Activated naive CD8-positive, alpha-beta T cell treated with anti-CD3 and anti-CD28 coated beads for 36 hours (primary cell): ENCODE measurements at places on chromosomes 3 and 15. TPM values are rescaled to one million over a fixed set of nuclear protein-coding genes. Genes with fewer than 3 reads are reported as not detected.

DNA sequence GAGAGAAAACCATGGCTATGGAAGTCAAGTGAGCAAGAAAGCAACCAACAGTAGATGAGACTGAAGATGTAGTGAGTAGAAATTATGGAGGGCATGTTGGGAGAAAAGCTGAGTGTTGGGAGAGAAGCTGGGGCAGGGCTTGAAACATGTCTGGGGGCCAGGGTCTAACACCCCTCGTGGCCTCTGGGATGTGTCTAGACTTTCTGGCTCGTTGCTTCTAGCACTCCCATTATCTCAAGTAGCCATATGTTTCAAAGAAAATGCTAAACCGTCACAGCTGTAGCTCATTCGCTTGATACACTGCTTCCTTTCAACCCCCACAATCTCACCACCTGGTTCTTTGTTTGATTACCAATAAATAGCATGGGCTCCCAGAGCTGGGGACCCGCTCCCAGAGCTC, 83.8 kb upstream of the BCHE start:
- H3K4me1 ChIP-seq, result no peaks in the 10 kb centered on the region
- DNase-seq, result no peak
- no peak overlapping the region for H3K27ac ChIP-seq
- H3K36me3 ChIP-seq, result no peaks in the 10 kb centered on the region

- H3K27ac ChIP-seq, result no peak overlapping the region
- no peaks in the 10 kb centered on the region for H3K36me3 ChIP-seq
- H3K4me3 ChIP-seq, result no peak overlapping the region
- H3K27me3 ChIP-seq, result no peaks in the 10 kb centered on the region
- DNase-seq, result no peak
Observed at GRCh38 chr3:155412904-155413303, 119.4 kb upstream of the STRIT1 start.

DNA sequence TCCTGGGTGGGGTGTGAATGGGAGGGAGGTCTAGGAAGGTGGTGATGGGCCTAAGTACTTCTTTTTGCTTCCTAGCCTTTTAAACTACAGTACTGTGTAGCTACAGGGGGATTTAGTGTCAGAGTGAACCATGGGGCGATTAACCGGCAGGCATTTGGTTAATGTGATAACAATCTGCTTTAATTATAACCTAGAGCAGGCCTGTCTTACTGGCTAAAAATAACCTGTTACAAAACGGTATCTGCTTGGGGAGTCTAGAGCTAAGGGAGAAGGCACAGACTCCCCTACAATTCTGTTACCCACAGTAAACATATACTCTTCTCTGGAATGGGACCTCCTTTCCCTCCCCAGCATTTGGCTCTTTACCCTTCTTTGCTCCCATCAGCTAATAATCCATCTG, 85.4 kb downstream of the RBPMS2 start:
- H3K27me3 ChIP-seq, result no peaks in the 10 kb centered on the region
- H3K36me3 ChIP-seq, result peaks cover 6% of the 10 kb centered on the region
- no peak overlapping the region for H3K4me3 ChIP-seq
- no peak overlapping the region for H3K27ac ChIP-seq
- peaks cover 9% of the 10 kb centered on the region for H3K4me1 ChIP-seq

- H3K4me3 ChIP-seq, result no peak overlapping the region
- no peaks in the 10 kb centered on the region for H3K4me1 ChIP-seq
- H3K27ac ChIP-seq, result no peak overlapping the region
- H3K36me3 ChIP-seq, result no peaks in the 10 kb centered on the region
- no peak for DNase-seq
Observed at GRCh38 chr3:78701537-78701936, 1066.3 kb downstream of the ROBO1 start.

DNA sequence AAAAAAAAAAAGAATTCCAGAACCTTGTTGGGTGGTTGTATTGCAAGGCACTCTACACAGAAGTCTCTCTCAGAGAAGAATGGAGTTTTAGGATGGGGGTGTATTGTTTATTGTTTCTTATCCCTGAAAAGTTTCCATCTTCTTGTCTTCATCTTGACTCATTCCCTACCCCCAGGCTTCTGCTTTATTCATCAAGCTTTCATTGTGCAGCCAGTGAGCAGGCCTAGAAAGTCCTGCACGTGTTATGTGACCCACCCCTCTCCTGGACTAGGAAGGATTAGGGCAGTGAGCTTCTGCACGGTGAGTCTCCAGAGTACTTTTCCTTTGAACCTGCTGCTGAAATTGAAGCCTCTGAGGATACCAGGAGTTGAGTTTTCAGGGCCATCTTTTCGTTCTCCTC, 150.9 kb upstream of the IL12A start:
- H3K27ac ChIP-seq, result no peak overlapping the region
- no peak for DNase-seq
- H3K36me3 ChIP-seq, result no peaks in the 10 kb centered on the region
- H3K4me3 ChIP-seq, result no peak overlapping the region
- H3K27me3 ChIP-seq, result peaks cover 34% of the 10 kb centered on the region

DNA sequence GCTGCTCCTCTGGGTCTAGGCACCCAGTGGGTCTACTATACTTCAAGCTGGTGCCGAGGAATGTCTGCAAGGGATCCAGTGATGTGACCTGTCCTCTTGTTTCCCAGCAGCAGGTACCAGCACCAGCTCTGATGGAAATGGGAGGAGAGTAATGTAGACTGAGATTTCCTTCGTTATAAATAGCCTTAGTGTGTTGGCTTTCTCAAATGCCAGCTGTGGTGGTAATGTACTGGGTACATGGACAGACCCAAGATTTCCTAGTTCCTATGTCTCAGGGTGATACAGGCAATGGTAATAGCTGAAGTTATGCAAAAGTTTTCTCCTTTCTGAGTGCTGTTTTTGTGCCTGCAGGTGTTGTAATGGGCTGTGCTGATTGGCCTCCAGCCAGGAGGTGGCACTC, 33.0 kb upstream of the ABI3BP start:
- H3K4me1 ChIP-seq, result no peaks in the 10 kb centered on the region
- DNase-seq, result no peak
- peaks cover 26% of the 10 kb centered on the region for H3K27me3 ChIP-seq
- H3K36me3 ChIP-seq, result no peaks in the 10 kb centered on the region

DNA sequence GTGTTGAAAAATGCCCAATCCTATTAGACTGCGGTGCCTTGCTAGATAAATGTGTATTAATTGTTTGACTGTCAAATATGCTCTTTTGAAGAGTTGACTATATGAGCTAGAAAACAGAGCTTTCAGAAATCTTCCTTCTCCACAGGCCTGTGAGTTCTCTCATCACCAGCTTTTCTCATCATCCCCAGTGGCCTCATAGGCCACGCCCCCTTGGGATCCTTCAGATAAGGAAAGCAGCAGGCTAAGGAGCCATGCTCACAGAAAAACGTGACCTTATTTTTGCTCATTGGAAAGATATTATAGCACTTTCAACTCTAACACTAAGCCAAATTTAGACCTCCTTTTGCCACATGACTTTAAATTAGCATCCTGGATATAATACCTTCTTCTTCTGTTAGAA, 514.4 kb upstream of the ARRDC4 start:
- no peaks in the 10 kb centered on the region for H3K36me3 ChIP-seq
- no peaks in the 10 kb centered on the region for H3K4me1 ChIP-seq
- no peak overlapping the region for H3K4me3 ChIP-seq
- no peak for DNase-seq
- no peak overlapping the region for H3K27ac ChIP-seq
- no peaks in the 10 kb centered on the region for H3K27me3 ChIP-seq

- H3K4me1 ChIP-seq, result no peaks in the 10 kb centered on the region
- no peak overlapping the region for H3K27ac ChIP-seq
- no peaks in the 10 kb centered on the region for H3K36me3 ChIP-seq
- H3K4me3 ChIP-seq, result no peak overlapping the region
Observed at GRCh38 chr3:118476885-118477618, 557.6 kb downstream of the IGSF11 start.

DNA sequence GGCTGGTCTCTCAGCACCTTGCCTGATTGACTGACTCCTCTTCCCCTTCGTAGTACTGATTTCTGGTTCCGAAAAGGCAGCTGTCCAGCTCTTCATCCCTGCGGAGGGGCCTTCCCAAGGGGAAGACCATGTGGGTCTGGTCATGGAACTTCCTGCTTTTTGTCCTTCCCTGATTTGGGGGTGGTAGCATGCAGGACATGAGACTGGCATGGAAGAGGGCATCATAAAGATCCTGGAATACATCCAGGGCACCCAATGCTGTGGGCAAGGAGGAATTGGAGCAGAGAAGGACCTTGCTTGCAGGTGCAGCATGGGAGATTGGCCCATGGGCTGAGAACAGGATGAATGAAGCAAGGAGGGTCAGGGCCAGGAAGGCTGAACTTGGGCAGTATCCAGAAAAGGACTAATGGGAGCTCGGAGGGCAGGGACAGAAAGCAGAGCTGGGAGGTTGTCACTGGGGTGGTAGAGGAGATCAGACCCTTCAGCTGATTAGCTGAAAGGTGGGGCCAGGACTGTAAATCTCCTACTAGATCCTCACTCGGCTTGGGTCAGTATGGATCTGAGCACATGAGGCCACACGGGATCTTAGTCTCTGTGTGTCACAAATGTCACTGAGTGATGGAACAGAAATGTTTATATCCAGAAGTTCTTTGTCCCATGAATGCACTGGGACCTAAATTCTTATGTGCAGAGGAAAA, 59.5 kb downstream of the AMOTL2 start:
- no peak overlapping the region for H3K27ac ChIP-seq
- H3K36me3 ChIP-seq, result no peaks in the 10 kb centered on the region
- H3K4me1 ChIP-seq, result no peaks in the 10 kb centered on the region
- H3K27me3 ChIP-seq, result peaks cover 43% of the 10 kb centered on the region
- DNase-seq, result no peak

- no peak overlapping the region for H3K27ac ChIP-seq
- DNase-seq, result peak; percentile 40
- peaks cover 10% of the 10 kb centered on the region for H3K27me3 ChIP-seq
- H3K4me3 ChIP-seq, result peak overlapping the region; percentile 66
Observed at GRCh38 chr3:124834723-124835718, 52.1 kb downstream of the ITGB5 start.

GRCh38 chr15:67042551-67043142, 22.8 kb upstream of the SMAD3 start:
- no peak overlapping the region for H3K4me3 ChIP-seq
- peak overlapping the region; percentile 30 for H3K27ac ChIP-seq
- DNase-seq, result no peak
- peaks cover 36% of the 10 kb centered on the region for H3K4me1 ChIP-seq

- DNase-seq, result no peak
- no peaks in the 10 kb centered on the region for H3K4me1 ChIP-seq
- no peak overlapping the region for H3K27ac ChIP-seq
- peaks cover 22% of the 10 kb centered on the region for H3K36me3 ChIP-seq
Observed at GRCh38 chr3:195068084-195069080, 202.6 kb downstream of the XXYLT1 start.

DNA sequence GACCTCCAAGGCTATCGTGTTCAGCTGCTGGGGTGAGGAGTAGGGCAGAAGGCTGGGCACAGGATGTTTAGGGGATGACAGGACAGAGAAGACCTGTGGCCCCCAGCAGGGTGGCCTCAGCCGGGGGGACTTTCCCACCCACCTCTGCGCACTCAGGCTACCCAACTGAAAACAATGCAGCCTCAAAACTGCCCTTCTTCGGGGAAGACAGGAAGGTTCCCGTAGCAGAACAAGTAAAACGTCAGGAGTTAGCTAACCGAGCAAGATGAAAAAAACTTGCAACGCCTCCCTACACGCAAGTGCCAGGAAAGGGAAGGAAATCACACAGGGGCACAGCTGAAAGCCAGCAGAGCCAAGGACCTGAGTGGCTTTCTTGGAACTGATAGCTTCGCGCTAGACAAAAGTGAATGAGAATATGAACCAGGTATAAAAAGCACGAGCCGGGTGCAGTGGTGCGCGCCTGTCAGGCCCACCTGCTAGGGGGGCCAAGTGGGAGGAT, 38.4 kb upstream of the FURIN start:
- H3K27ac ChIP-seq, result peak overlapping the region; percentile 97
- H3K36me3 ChIP-seq, result no peaks in the 10 kb centered on the region
- H3K4me3 ChIP-seq, result peak overlapping the region; percentile 55
- H3K27me3 ChIP-seq, result no peaks in the 10 kb centered on the region
- peak; percentile 74 for DNase-seq
- H3K4me1 ChIP-seq, result peaks cover 37% of the 10 kb centered on the region

DNA sequence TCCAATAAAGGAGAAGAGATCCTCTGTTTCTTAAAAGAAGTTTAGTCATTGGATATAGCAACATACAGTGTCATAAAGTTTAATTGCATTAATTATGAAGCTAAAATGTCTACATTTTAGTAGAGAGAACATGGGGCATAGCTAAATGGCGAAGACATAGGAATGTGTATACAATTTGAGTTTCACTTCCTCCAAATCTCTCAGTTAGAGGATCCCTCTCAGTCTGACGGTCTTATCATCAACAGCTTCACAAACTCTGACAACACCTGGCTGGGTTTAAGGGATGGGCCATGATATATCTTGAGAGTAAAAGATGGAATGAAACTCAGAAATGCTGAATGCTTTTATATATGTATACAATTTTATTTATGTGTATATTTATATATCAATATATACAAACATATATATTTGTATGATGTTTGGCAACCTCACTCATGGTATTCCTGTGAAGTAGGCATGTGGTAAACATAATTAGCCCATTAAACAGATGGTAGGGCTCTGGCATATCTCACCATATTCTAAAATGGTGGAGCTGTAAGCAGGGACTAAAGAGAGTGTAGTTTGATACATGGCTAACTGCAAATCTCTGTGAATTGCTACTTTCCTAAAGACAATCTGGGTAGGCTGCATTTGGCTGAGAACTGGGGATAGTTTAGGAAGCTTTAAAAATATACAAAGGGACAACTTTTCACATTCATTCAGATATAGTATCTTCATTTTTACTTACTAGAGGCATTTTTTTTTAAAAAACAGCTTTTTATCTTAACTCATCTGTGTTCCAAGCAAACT, 111.6 kb downstream of the TIGIT start:
- no peak overlapping the region for H3K4me3 ChIP-seq
- no peaks in the 10 kb centered on the region for H3K36me3 ChIP-seq
- DNase-seq, result no peak
- H3K27me3 ChIP-seq, result no peaks in the 10 kb centered on the region
- H3K4me1 ChIP-seq, result peaks cover 3% of the 10 kb centered on the region
- H3K27ac ChIP-seq, result no peak overlapping the region

- no peak for DNase-seq
- H3K36me3 ChIP-seq, result peaks cover 5% of the 10 kb centered on the region
- H3K4me1 ChIP-seq, result no peaks in the 10 kb centered on the region
- H3K4me3 ChIP-seq, result no peak overlapping the region
- H3K27ac ChIP-seq, result no peak overlapping the region
- no peaks in the 10 kb centered on the region for H3K27me3 ChIP-seq
Observed at GRCh38 chr15:51516291-51516690, 106.3 kb downstream of the DMXL2 start.

- H3K27me3 ChIP-seq, result no peaks in the 10 kb centered on the region
- H3K4me1 ChIP-seq, result peaks cover 12% of the 10 kb centered on the region
- H3K4me3 ChIP-seq, result no peak overlapping the region
Observed at GRCh38 chr3:188673646-188674186, 498.1 kb upstream of the TPRG1 start.

GRCh38 chr3:50351323-50351697, 648 bp downstream of the CYB561D2 start:
- peak overlapping the region; percentile 88 for H3K4me3 ChIP-seq
- no peaks in the 10 kb centered on the region for H3K27me3 ChIP-seq
- peaks cover 52% of the 10 kb centered on the region for H3K4me1 ChIP-seq
- no peak for DNase-seq

The RAB27A gene
- 82.2 TPM for total RNA-seq

The SRGAP3 gene
- 1.2 TPM for total RNA-seq

The ATP6V1A gene
- 50.1 TPM for total RNA-seq
